ENCODE measurements at places on chromosomes 2 and 18. TPM values are rescaled to one million over a fixed set of nuclear protein-coding genes. Genes with fewer than 3 reads are reported as not detected.

Gene FANCL
- 52.3 TPM for total RNA-seq

Gene SH3BP4
- 88.5 TPM for total RNA-seq

Gene DNAH6
- 7.1 TPM for total RNA-seq

Gene UCN
- total RNA-seq, result 16.2 TPM

Gene SLC9A4
- total RNA-seq, result 0.81 TPM

All from testis (tissue), 5 donors.